Neuronal stem cell (in vitro differentiated cells): ENCODE measurements at places on chromosomes 13 and 19.

DNA sequence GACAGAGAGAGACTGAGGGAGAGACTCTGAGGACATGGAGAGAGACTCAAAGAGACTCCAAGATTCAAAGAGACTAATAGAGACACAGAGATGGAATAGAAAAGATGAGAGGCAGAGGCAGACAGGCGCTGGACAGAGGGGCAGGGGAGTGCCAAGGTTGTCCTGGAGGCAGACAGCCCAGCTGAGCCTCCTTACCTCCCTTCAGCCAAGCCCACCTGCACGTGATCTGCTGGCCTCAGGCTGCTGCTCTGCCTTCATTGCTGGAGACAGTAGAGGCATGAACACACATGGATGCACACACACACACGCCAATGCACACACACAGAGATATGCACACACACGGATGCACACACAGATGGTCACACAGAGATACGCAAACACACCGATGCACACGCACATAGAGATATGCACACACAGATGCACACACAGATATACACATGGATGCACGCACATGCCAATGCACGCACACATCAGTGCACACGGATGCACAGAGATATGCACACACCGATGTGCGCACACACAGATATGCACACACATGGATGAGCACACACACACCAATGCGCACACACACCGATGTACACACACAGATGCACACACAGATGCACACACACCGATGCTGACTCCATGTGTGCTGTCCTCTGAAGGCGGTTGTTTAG, 3.3 kb upstream of the F10 start:
- DNase-seq = no peak

DNA sequence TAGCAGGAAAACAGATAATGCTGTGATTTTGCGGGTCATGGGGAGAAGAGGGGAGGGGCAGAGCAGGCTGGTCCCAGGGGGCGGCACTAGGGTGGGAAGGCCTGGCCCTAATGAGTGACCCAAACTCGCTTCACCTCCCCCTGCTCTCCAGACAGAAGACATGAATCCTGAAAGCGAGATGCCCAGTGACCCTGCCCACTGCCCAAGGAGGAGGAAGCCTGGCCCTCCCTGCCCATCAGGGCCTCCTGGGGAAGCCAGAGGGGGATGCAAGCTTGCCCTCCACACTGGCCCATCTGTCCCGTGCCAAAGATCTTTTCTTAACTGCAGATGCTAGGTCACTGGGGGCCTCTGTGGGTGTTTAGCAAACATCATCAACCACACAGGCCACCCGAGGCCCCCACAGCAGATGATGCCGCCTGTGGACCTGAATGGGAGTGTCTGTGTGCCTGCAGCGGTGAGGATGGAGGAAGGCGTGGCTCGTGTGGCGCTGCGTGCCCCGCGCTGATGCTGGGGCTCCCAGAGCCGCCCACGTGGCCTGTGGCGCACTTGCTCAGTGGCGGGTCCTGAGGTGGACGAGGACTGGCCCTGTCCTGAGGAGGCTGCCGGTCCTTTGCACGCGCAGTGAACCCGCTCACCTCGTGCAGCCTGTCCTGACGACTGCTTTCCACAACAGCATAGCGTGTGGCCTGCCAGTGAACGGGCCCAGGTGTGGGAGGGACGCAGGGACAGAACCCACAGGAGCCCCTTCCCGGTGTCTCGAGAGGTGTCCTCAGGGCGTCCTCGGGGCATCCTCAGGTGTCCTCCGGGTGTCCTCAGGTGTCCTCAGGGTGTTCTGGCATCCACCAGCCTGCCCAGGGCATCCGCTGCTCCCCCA, 80.5 kb upstream of the MCF2L start:
- DNase-seq = no peak

- no peak for DNase-seq
Observed at GRCh38 chr13:20190481-20191310, 2.0 kb downstream of the GJB2 start.

- DNase-seq = no peak
Observed at GRCh38 chr19:44737238-44738071, 11.1 kb upstream of the BCL3 start.

- DNase-seq = no peak
Observed at GRCh38 chr19:35545855-35546381, 492 bp downstream of the TMEM147 start.

GRCh38 chr13:23996456-23996855, 99.2 kb upstream of the C1QTNF9B start:
- DNase-seq = no peak

DNA sequence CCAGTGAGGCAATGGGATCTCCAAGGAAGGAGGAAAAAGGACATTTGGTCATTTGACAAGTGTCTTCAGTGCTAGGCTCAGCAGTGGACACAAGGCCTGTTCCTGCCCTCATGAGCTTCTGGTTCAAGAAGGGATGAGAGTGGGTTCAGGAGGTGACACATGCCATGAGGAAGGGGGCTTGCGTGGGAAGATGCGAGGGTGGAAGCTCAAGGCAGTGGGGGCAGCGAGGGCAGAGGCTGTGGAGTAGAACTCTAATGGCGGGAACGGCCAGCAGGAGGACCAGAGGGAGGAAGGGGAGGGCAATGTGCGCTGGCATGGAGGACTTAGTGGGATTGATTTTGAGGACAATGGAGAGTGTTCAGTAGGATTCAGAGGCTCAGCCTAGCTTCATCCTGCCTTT, 3.3 kb downstream of the PIK3R2 start:
- no peak for DNase-seq

- DNase-seq = no peak
Observed at GRCh38 chr19:43738780-43739211, 16.0 kb downstream of the SMG9 start.

GRCh38 chr19:48405850-48406249, 12.4 kb downstream of the GRIN2D start:
- DNase-seq = no peak
